ENCODE measurements at places on chromosomes 7 and 10.
A peak's percentile ranks its signal among the peaks of the same experiment; 100 is the strongest.

DNA sequence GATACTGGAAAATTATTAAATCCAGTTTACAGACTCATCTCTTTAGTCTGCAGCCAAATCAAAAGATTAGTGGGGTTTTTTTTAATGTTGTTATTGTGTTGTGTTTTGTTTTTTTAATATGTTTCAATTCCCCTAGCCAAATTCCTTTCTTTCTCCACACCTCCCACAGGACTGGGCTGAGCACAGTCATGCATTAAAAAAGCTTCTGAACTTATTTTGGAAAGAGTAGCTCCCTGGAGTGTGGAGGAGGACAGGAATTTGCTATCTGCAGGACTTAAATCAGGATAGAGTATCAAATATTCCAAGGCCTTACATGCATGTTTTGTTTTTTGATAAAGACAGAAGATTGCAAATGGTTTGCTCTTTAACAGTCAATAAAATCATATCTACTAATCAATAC lies 90.7 kb downstream of the GNAI1 start:
- DNase-seq, result no peak

GRCh38 chr10:61960396-61961120 lies 59.1 kb downstream of the ARID5B start:
- DNase-seq, result no peak

DNA sequence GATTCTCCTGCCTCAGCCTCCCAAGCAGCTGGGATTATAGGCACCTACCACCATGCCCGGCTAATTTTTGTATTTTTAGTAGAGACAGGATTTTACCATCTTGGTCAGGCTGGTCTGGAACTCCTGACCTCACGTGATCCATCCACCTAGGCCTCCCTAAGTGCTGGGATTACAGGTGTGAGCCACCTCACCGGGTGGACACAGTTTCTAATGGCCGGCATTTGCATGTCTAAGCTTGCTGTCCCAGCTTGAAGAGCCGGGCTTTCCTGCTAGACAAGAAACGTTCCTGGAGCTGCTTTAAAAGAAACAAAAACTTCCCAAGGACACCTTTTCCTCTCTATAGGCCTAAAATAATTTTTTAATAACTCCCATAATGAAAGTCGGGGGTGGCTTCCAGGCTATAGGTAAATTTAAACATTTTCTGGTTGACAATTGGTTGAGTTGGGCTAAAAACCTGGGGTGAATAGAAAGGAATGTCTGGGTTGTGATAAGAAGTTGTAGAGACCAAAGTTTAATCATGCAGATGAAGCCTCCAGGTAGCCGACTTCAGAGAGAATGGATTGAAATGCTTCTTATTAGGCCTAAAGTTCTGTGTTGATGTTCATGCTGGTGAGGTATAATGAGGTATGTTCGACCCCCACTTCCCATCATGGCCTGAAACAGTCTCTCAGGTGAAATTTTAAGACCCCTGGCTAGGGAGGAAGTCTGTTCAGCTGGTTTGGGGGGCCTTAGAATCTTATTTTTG lies 8.8 kb downstream of the ACADSB start:
- DNase-seq, result no peak

- no peak for DNase-seq
Measured at GRCh38 chr10:121556455-121556854, 41.8 kb downstream of the FGFR2 start.

GRCh38 chr10:97371696-97372095 lies 29.4 kb downstream of the RRP12 start:
- no peak for DNase-seq

GRCh38 chr7:39702133-39702532 lies 78.8 kb downstream of the RALA start:
- no peak for DNase-seq

DNA sequence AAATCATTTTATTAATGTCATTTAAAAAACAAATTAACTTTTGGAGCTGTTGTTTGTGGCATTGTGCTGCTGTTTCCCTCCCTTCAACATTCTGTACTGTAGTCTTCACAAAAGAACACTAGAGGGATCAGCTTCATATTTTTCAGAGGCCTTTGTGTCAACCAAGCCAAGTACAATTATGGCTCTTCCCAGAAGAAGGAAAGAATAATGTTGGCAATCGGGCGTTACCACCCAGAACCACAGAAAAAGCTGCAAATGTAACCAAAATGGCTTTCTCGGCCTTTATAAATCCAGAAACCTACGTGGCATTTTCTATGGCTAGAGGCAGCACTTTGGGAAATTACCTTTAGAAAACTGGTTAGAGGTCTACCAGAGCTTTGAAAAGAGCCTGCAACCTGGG lies 98.8 kb upstream of the COL1A2 start:
- peak; percentile 42 for DNase-seq

DNA sequence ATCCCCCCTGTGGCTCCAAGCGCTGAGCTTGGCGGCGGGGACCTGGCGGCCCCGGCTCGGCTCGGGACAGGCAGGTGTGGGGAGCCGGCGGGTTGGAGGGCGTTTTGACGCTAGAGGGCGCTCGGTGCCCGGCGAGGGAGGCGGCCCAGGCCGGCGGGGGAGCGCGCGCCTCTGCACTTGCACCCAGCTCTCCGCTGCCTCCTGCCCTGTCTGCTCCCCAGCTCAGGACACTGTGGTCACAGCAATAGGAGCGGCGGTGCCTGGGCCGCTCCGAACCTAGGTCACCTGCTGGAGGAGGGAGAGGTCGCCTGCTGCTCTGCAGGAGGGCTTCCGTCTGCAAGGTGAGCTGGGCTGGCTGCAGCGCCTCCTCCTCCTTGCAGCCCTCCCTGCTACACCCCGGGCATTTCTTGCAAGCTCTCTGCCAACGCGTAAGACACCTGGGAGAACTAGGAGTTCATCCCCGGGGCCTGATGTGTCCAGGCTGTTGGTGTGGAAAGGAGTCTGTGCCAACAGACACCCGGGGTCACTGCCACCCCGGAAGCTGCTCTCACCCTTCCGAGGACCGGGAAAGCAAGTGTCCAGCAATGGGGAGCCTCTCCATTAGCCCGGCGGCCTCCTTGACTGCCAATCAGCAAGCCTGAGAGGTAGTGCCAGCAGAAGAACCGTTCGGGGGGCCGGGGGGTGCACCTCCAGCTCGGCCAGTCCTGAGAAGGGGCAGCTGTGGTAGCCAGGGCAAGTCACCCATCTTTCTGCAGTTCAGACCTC lies 620.4 kb downstream of the GALNT17 start:
- no peak for DNase-seq

DNA sequence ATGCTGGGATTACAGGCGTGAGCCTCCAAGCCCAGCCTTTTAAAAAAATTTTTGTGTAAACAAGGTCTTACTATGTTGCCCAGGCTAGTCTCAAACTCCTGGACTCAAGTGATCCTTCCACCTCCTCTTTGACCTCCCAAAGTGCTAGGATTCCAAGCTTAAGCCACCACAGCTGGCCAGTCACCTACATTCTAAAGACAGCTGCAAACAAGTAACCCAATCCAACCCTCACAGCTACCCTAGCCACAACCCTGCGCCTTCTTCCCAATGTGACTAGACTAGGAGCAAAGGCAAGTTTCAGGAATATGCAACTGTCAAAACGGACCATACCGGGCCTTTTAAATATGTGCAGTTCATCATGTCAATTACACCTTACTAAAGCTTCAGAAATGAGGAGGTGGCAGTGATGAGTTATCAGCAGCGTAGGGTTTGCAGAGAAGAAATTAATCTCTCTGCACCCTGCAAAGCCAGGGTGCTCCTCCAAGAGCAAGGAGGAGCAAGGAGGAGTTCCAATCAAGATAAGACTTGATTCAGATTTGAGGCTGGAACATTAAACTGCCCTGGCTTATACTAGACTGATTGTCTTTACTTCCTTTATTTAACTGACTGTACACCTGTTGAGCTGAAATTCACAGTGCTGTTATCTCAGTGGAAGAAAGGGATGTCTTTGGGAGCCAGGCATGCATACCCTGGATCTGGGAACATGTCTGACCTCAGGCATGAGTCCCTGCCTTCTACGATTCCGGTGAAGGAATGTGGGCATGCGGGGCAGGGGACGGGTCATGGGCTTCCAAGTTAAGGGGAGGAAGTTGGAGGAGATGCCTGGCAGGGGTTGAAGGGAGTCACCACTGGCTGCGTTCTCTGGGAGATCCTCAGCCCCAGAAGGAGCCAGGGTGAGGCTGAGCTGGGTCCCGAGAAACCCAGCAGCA lies 15.5 kb upstream of the TMEM120A start:
- DNase-seq, result no peak

GRCh38 chr10:30747633-30748032 lies 118.1 kb upstream of the LYZL2 start:
- no peak for DNase-seq

GRCh38 chr10:130022511-130023299 lies 58.6 kb upstream of the EBF3 start:
- no peak for DNase-seq

DNA sequence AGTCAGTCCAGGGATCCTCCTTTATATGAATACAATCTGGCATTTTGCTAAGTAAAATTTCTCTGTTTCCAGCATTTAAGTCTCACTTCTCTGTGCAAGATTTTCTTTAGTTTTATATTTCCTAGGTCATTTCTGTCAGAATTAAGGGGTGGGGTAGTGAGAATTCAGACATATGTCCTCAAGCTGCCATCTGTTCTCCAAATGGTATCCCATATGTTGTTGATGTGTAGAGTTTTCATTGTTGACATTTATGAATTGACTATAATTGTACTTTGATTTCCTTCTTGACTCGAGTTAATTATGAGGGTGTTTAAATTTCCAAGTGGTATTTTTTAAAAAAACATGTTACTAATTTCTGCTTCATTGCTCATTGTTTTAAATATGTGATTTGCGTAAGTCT lies 148.8 kb downstream of the NPSR1 start:
- no peak for DNase-seq

DNA sequence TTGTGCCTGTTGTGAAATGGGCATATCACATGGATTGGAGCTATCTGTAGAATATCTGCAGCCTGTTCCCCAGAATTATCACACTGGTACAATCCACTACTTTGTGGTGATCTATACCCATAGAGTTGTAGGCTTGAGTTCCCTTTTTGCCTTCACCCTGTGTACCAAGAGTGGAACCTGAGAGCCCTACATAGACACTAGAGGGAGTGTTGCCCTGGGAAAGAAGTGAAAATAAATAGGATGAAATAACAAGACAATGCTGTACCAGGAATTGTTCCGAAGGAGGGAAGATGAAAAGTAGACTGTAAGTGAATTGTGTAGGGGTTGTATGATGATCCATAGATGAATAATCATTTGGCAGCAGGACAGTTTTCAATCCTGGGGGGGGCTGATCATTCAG lies 9.0 kb downstream of the SORCS3 start:
- no peak for DNase-seq

GRCh38 chr10:112221545-112221944 lies 38.0 kb upstream of the GPAM start:
- no peak for DNase-seq

DNA sequence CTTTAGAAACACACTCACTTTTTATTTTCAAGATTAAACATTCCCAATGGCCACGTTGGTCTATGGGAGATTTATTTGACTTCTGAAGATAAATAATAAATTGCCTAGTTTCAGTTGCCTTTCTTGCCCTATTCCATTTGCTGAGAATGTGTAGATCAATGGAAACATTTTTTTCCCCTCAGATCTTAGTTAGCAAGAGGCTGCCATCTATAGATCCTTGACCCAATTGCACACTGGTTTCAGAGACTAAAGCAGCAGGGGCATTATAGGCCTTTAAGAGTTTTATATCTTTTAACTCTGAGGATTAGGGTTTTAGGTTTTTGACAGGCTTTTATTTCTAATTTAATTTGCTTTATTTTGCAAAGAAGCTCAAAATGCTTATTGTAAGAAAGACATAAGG lies 163.2 kb upstream of the GPR26 start:
- DNase-seq, result no peak

GRCh38 chr10:107708981-107709380 lies 544.5 kb upstream of the SORCS1 start:
- DNase-seq, result no peak

DNA sequence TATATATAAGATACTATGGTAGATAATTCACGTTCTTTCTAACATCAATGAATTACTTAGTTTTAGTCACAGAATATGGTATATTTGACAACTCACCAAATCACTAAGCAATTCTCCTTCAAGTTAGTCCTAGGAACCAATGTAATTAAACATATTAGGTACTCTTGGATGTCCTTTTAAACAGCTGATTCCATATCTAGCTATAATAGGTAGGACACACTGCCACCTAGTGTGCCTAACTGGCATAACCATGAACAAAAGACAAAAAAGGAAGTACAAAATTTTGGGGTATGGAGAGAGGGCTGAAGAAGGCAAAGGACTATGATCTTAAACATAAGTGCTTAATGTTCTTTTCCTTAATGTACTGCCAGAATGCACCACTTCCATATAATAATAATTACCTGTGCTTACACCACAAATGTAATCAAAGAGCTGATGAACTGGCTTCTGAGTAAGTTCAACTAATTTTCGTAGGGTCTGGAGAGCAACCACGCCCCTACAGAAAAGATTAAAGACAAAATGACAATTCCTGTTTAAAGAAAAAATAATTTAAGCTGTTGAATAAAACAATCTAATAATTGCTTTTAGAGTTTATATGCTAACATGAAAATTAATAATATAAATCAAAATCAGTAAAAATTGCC lies 28.7 kb downstream of the PNPLA8 start:
- peak; percentile 9 for DNase-seq

DNA sequence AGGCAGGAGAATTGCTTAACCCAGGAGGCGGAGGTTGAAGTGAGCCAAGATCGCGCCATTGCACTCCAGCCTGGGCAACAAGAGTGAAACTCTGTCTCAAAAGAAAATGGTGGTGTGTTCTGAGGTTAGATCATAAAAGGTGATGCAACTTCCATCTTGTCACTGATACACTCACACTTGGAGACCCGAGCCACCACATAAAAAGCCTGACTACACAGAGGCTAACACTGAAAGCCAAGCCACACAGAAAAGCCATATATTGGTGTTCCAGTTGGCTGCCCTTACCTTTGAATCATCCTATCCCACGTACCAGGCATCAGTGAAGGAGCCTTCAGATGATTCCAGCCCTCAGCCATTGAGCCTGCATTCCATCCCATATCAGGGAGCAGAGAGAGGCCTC lies 4.0 kb downstream of the MORN4 start:
- no peak for DNase-seq

DNA sequence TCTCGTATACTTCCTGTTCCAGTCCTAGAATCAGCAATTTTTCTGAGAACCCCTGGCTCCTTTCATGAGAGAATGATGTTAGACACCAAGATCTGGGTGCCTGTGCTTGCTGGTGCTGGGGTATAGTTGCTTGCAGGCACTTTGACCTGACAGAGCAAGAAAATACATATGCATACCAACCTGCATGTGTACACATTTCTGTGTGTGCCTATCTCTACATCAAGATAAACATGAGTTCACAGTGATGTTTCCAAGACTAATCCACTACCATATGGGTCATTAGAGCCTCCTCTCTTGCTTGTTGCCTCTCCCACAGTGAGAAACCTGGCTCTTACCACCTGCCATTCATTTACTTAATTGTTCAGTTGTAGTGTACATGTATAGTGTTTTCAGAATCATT lies 229.1 kb upstream of the IGFBP3 start:
- DNase-seq, result no peak

DNA sequence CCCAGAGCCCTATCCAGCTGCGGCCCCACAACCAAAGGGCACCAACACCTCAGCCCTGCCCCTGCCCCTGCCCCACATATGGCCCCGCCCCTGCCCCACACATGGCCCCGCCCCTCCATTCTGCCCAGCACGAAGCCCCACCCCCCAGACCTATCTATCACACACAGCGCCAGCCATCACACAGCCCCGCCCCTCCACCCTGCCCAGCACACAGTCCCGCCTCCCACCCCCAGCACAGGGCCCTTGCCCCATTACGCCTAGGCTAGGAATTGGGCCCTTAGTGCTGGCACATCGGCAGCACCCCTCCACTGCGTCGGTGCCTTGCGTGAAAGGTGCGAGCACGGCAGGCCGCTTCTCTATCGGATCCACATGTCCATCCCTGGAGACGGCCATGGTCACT lies 126.8 kb downstream of the MAD1L1 start:
- DNase-seq, result no peak

GRCh38 chr7:155825336-155825735 lies 13.1 kb upstream of the SHH start:
- no peak for DNase-seq

Measured in NCI-H2081 treated with DMSO at 0.1 percent for 48 hours (cell line).